ENCODE measurements at places on chromosomes 2 and 18. TPM values are rescaled to one million over a fixed set of nuclear protein-coding genes. Genes with fewer than 3 reads are reported as not detected.

SPDYA gene
- 0.14 TPM for total RNA-seq

LIMS3 gene
- not detected for total RNA-seq

TMEM247 gene
- total RNA-seq = not detected

MEIS1 gene
- 1.8 TPM for total RNA-seq

CCDC148 gene
- 0.31 TPM for total RNA-seq

KLF7 gene
- 23.9 TPM for total RNA-seq

RTTN gene
- total RNA-seq = 5.5 TPM

NCKAP5 gene
- total RNA-seq = 1.4 TPM

KCNG3 gene
- 0.84 TPM for total RNA-seq

ATP8B1 gene
- total RNA-seq = 9.0 TPM

SLC9A4 gene
- not detected for total RNA-seq

C1QL2 gene
- total RNA-seq = 0.28 TPM

SLC4A5 gene
- total RNA-seq = 0.11 TPM

SKOR2 gene
- total RNA-seq = not detected

PIAS2 gene
- total RNA-seq = 9.7 TPM

SERPINB13 gene
- not detected for total RNA-seq

EML6 gene
- 1.9 TPM for total RNA-seq

KCNE4 gene
- total RNA-seq = 0.65 TPM

ABCG5 gene
- total RNA-seq = not detected

IL1R2 gene
- 0.63 TPM for total RNA-seq

PLEKHM3 gene
- 1.9 TPM for total RNA-seq
